Epithelial cell of proximal tubule (primary cell): ENCODE measurements at places on chromosomes 12 and 14.

- DNase-seq: peak; percentile 23
Observed at GRCh38 chr14:72024043-72024407, 91.8 kb downstream of the RGS6 start.

DNA sequence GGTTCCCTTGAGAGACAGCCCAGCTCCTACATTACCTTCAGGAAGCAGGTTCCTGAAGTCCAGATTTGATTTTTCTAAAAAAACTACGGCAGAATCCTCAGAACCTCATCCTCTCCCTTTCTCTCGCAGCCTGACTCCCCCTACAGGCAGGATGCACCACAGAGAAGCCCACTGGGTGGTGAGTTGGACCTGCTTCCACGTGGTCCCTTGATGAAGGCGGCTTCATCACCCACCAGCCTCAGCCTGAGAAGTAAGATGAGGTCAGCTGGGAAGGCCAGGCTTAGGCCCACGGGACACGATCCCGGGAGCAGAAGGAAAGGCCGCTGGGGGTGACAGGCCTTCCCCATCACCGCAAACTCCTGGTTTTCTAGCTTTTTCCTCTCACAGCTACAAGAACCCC lies 83.0 kb downstream of the ACTN1 start:
- DNase-seq: no peak

GRCh38 chr14:68231898-68232297 lies 412.3 kb downstream of the RAD51B start:
- no peak for DNase-seq

DNA sequence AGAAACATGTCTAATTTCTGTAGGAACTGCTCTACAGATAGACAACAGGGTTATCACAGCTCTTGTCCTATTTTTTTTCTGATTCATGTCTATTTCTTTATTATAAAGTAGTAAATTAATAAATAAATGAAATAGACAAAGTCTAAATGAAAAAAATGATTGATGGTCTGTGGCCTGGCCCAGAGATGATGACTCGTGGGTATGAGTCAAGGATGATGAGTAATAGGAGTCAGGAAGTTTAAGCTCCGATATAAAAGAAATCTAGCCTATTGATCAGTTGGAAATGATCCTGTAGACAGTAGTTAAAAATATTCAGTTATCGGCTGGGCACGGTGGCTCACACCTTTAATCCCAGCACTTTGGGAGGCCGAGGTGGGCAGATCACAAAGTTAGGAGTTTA lies 90.6 kb upstream of the RTL1 start:
- no peak for DNase-seq

GRCh38 chr12:101783838-101784237 lies 44.6 kb upstream of the SYCP3 start:
- no peak for DNase-seq

- DNase-seq: no peak
Observed at GRCh38 chr14:106652494-106652893, 1126.1 kb downstream of the TMEM121 start.

GRCh38 chr12:46219877-46220655 lies 48.8 kb downstream of the SLC38A1 start:
- peak; percentile 62 for DNase-seq

DNA sequence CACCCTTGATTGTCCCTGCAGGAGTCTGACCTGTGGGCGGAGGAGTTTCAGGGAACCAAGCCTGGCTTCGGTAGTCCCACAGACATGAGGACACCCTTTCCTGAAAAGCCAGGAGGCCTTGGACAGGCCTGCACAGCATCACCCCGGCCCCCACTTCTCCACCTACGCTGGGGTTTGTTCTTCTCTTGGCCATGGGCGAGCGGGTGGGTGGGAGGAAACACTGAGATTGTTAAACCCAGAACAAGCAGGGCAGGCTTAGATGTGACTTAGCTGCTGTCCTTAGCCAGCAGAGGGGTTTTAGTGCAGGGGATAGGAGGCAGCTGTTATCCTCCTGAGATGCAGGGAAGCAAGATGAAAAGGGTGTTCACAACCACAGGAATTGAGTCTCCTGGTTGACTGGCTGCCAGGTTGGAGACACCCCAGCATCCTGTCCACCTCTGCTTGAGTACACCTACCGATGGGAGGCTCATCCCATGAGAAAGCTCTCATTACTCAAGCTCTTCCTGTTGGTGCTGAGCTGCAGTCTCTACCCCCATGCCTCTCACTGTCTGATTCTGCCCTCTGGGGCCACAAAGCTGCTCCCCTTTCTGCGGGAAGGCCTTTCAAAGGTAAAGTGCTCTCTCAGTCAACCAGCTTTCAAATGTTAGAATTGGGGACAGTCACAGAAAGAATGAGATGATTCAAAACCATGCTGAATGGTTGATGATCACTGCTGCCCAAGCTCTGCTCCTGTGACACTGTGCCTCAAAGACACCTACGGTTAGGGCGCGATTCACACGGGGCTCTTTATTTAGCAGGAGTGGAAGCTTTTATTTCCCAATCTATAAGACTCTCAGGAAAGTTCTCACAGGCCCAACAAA lies 86.3 kb downstream of the IRF2BPL start:
- no peak for DNase-seq

DNA sequence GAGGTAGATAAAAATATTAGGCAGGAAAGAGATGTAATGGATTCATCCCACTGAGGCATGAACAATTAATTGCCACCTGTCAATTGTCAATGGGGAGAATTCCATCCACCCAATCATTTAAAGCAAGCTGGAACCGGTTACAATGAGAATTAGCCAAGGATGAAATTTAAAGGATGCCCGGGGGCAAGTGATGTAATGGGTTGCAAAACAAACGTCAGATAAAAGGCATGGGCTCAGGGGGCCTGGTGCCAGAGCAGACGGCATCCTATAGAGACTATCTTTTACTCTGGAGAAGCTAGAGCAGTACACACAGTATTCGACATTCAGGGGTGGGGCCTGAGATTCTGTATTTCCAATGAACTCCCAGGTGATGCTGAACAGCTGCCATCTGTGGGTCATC lies 80.5 kb upstream of the ZFP36L1 start:
- no peak for DNase-seq

- no peak for DNase-seq
Observed at GRCh38 chr14:94171208-94171607, 2.9 kb upstream of the PPP4R4 start.

GRCh38 chr12:48854488-48854887 lies 2.5 kb upstream of the DDX23 start:
- DNase-seq: no peak

DNA sequence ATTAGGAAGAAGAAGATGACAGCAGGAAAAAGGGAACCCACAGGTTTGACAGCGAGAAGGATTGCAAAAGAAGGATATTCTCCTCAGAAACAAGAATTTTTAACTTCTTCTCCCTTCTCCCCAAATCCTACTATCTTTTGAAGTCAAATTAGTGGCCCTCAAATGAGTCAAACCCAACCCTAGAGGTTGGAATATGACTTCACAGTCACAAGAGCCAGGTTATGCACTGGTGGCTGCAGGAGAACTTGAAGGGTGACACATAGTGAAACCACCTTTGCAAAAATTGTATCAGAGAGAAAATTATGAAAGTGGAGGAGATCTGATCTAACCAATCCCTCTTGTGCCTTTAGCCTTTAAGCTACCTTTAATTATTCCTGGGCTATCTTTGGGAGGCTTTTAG lies 386.2 kb upstream of the CCDC196 start:
- DNase-seq: no peak

- no peak for DNase-seq
Observed at GRCh38 chr12:48054955-48055821, 50.7 kb downstream of the SENP1 start.

GRCh38 chr12:85688837-85689236 lies 147.4 kb downstream of the RASSF9 start:
- DNase-seq: no peak

GRCh38 chr12:69579029-69579428 lies 6.2 kb upstream of the CCT2 start:
- no peak for DNase-seq

DNA sequence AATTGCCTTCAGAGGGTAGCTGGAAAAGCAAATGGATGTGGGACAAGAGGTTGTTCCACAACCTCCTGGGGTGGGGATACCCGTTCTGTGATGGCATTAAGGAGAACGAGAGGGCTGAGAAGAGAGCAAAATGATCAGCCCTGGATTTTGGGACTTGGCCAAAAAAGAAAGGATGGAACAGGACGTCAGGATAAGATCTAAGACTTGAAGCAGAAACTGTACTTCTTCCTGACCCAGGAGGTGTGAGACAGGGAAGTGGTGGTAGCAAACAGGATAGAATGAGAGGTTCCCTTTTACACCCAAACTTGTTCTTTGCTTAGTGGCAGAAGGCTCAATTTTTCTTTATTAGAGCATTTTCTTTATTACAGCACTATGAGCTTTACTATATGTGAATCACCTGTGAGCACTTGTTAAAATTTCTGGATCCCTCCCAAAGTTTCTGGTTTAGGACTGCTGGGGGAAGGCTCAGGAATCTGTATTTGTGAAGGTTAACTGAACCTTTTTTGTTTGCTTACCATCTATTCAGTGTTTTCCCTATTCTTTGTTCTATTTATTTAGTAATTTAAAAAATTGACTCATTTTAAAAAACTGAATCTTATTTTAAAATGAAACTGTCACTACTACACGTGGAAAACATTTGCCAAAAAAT lies 59.2 kb downstream of the ERC1 start:
- DNase-seq: no peak

GRCh38 chr12:14510574-14510973 lies 57.1 kb downstream of the PLBD1 start:
- DNase-seq: no peak
